ENCODE measurements at places on chromosomes 13 and 19. TPM values are rescaled to one million over a fixed set of nuclear protein-coding genes. Genes with fewer than 3 reads are reported as not detected.

- DNase-seq: no peak
These were observed 665 bp downstream of the ZNF497 start for GRCh38 chr19:58361900-58362271.

DNA sequence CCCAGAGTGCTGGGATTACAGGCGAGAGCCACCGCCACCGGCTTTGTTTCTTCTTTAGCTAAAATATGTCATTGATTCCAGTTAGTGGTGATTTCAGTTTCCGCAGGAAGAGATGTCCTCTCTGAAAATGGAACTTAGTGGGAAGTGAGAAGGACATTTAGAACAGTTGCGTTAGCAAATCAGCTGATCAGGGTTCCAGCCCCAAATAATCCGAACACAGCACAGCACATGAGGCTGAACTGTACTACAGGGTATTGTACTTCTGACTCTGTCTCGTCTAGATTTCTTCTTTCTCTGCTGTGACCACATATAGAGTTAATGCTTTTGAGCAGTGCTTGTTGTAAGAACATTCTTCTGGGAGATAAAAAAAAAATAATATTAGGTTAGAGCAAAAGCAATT is 314.4 kb downstream of the MYO16 start:
- no peak for DNase-seq

DNA sequence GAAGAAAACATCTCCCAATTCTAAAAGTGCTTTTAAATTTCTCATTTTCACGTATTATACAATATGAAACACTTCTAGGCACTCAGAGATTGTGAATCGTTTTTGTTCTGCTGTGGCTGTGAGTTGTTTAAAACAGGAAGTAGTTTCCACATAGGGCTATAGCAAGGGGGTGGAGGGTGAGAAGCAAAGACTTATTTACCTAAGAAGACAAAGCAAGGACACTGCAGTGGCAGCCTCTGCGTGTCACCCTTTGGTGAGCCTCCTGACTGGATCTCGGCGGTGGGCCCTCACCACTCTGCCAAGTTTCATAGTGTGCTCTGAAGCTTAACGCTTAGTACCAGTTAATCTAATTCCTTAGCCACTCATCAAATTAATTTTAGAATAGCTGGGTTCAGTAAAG is 56.8 kb downstream of the TNFSF13B start:
- DNase-seq: peak; percentile 63

DNA sequence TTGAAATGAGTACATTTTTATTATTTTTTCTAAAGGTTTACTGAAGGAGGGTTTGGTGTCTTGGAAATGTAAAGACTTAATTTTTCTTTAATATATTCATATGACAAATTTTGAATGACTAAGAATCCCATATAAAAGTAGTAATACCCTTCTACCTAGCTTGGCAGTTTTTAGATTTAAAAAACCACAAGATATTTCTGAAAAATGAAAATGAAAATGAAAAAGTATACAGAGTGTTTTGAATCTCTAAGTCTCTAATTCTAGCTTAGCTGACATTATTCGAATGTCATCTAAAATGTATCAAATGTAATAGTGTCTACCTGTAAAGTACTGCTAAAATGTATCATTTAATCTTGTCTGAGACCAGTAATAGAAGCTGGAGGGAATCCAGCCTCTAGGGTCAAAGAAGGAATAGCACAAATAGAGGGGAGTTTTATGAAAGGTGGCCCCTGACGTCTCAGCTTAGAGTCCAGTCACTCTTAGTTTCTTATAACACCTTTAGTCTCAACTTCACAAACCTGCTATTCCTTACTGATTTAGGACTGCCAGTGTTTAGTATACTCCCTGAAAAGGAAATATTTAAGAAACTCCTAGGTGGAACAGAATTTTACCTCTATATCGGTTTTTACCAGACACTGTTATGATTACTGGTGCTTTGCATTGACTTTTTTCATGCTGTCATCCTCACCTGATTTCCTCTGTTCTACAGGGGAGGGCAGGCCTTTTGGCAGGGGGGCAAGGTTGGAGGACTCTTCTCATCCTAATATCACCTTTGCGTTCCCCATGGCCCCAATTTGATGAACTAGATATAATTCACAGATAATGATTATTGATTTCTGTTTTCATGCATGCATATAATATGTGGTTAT is 16.2 kb upstream of the MIR17HG start:
- DNase-seq: no peak

The KMT2B gene
- total RNA-seq: 5.2 TPM

The KL gene
- total RNA-seq: 1.6 TPM

DNA sequence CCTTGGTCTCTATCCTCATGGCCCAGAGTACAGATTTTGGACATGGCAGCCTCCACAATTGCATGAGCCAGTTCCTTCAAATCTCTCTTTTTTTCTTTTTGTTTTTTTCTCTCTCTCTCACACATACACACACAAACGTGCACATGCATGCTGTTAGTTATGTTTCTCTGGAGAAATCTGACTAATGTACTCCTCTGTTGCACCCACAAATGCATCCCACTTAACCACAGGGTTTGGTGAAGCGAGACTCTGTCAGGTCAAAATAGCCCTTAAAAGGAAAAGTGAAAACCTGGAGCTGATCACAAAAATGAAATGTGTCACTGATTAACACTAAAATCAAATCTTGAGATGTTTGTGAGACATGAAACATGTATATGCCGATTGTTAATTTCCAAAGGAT is 374.6 kb upstream of the ARGLU1 start:
- no peak for DNase-seq

DNA sequence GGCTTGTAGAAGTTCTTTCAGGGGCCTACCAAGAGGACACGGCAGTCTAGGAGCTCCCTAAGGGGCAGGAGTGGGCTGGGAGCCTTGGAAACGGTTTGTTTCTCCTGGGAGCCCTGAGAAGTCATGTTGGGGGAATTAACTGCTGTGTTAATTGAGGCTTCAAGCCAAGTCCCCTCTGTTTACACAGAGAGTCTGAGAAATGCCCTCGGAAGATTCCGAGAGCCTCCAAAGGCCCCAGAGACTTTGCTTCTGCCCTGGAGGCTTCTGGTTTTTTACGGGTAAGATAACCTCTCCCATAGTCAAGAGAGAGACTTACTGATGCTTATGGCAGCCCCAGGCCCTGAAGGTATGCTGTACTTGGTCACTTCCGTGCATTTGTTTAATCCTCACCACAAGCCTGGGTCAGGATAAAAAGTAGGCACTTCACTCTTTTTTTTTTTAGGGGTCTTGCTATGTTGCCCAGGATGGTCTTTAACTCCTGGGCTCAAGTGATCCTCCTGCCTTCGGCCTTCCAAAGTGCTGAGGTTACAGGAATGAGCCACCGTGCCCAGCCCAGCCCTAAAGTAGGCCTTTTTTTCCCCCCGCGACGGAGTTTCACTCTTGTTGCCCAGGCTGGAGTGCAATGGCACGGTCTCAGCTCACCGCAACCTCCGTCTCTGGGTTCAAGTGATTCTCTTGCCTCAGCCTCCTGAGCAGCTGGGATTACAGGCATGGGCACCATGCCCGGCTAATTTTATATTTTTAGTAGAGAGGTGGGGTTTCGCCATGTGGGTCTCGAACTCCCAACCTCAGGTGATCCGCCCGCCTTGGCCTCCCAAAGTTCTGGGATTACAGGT is 15.2 kb downstream of the IER2 start:
- DNase-seq: no peak

The LILRA1 gene
- total RNA-seq: 0.33 TPM

The FGF21 gene
- total RNA-seq: not detected

GRCh38 chr19:41755328-41755913 is at the start of gene CEACAM6:
Gene CEACAM6, plus strand, starts transcription at chr19:41755530. Its CDS starts 109 bp downstream, at chr19:41755639.
- no peak for DNase-seq

The SERPINE3 gene
- 0.05 TPM for total RNA-seq

The ZNF486 gene
- total RNA-seq: 11.6 TPM

- no peak for DNase-seq
These were observed 144.6 kb downstream of the LACC1 start for GRCh38 chr13:44024167-44024845.

- no peak for DNase-seq
These were observed 406.0 kb downstream of the RFC3 start for GRCh38 chr13:34223984-34224383.

The YJEFN3 gene
- total RNA-seq: 1.0 TPM

- DNase-seq: no peak
These were observed 31.5 kb upstream of the MEDAG start for GRCh38 chr13:30874561-30874960.

- DNase-seq: no peak
These were observed 82.3 kb upstream of the PDCD5 start for GRCh38 chr19:32498648-32499200.

GRCh38 chr13:30957258-30957943 is 24.9 kb downstream of the TEX26 start:
- no peak for DNase-seq

DNA sequence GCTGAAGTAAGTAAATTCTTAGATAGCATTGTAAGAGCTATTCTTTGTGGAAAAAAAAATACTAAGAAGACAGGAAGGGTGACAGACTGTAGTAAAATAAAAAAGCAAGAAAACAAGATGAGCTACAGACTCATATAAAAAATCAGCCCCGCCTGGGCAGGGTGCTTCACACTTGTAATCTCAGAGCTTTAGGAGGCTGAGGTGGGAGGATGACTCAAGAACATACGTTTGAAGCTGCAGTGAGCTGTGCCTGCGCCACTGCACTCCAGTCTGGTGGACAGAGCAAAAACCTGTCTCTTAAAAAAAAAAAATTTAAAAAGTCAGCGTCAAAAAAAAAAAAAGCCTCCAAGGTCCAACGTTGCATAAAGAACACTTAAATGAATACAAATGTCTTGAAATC is 102.1 kb downstream of the VWA8 start:
- no peak for DNase-seq

The KLK6 gene
- 0.24 TPM for total RNA-seq

- no peak for DNase-seq
These were observed 1582.1 kb upstream of the SLC10A2 start for GRCh38 chr13:104648291-104648690.

GRCh38 chr19:14305706-14306105 is 75.5 kb upstream of the ADGRE5 start:
- no peak for DNase-seq

The TMC4 gene
- 2.1 TPM for total RNA-seq

- DNase-seq: no peak
These were observed 2.2 kb downstream of the TNNT1 start for GRCh38 chr19:55146705-55147273.

DNA sequence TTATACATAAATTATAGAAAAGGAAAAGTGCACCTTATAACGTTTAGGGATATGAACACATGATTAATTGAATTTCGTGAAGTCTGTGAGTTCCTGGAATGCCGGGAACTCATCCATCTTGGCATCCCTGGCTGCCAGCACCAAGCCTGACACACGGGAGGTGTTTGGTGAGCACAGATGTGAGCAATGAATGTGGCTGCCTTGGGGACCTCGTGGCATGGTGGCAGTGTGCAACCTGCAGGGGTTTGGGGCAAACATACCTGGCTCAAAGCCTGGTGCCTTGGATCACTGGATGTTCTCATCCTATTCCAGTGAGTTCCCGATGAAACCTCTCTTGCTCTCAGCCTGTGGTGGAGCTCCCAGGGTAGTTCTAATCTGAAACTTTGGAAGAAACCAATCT is 10.4 kb upstream of the MAP2K2 start:
- no peak for DNase-seq

- DNase-seq: peak; percentile 29
These were observed 80.3 kb upstream of the FRY start for GRCh38 chr13:31951215-31951678.

DNA sequence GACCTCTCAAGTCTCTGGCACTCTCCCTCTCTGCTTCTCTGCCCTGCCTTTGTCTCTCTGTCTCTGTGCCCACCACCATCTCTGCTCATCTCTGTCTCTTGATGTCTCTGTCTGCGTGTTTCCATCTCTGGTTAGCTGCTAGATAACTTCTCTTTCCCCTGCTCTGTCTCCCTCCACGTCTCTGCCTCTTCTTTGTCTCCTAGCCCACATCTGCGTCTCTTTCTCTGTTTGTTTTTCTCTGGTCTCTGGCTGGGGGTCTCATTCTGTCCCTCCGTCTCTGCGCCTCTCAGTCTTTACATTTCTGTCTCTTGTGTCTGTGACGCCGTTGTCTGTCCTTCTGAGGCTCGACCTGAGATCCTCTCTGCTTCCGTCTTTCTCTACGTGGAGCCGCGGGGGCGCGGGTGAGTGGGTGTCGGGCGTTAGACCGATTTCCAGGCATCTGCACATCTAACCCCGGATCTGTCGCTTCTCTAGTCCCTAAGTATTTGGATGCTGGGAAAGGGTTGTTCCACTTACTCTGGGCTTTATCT is 386 bp downstream of the GIPR start:
- DNase-seq: no peak

The FXYD1 gene
- total RNA-seq: 3.2 TPM

DNA sequence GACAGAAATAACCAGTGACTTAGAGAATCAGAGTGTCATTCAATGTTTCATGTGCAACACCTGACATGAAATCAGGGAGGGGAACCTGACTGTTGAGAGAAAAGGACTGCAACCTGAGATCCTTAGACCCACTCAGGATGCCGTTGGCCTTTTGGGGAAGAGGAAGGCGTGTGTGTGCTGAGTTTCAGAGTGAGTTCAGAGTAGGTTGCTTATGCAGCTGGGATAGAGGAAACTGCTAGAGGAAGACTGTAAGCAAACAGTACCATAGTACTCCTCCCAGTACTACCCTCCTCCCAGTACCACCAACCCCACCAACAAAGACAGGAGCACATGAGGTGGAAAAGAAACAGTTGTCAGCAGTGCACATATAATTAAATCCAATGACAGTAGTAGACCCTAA is 63.7 kb downstream of the KL start:
- DNase-seq: no peak

DNA sequence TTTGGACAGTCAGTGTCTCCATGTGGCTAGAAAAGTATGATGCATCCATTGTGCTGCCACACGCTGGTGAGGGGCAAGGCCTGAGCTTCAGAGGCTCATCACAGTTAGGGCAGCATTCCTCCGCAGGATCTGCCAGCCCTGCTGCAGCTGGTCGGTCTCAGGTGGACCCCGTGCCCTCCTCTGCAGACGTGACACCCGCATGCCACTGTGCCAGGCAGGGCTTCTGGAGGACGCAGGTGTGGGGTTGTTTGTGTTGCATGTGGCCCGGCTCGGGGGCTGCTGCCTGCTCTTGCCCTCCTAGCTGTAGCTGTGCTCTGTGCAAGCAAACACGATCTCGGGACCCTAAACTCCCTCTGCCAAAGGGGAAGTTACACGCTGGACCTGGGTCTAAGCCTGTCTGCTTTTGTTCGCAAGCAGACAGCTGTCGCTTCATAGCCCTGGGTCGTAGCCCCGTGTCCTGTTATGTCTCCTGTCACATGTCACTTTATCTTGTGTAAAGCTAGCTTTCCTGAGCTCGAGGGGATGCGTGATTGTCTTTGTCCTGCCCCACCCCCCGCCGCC is 45.3 kb downstream of the SLC7A9 start:
- no peak for DNase-seq

The SERTAD3 gene
- 17.6 TPM for total RNA-seq

DNA sequence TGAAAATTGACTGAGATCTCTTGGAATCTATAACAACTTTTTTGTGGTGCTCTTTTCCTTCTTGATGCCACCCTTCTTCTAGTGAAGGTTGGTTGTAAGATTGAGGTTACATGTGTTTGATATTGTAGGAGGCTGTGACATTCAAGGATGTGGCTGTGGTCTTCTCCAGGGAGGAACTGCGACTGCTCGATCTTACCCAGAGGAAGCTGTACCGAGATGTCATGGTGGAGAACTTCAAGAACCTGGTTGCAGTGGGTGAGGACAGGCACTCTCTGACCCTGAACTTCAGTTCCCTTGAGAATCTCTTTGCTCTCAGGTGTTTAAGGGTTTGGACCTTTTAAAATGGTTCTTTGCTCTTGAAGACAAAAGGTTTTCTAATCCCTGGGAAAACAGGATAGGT is 16.0 kb downstream of the ZNF227 start:
- no peak for DNase-seq
